ENCODE measurements at places on chromosomes 4 and X. TPM values are rescaled to one million over a fixed set of nuclear protein-coding genes. Genes with fewer than 3 reads are reported as not detected.

The JCHAIN gene
- not detected for polyA plus RNA-seq

The EPHA5 gene
- 3.6 TPM for polyA plus RNA-seq

The KCTD8 gene
- polyA plus RNA-seq, result 1.2 TPM

The PROM1 gene
- polyA plus RNA-seq, result 2.3 TPM

The KDR gene
- polyA plus RNA-seq, result not detected

The USP26 gene
- not detected for polyA plus RNA-seq

The GUF1 gene
- polyA plus RNA-seq, result 15.5 TPM

The SLC2A9 gene
- polyA plus RNA-seq, result not detected

The GPR82 gene
- polyA plus RNA-seq, result not detected

The KLHL15 gene
- polyA plus RNA-seq, result 11.2 TPM

The HDX gene
- 2.1 TPM for polyA plus RNA-seq

The MRFAP1L1 gene
- 421 TPM for polyA plus RNA-seq

The CYP4V2 gene
- 5.8 TPM for polyA plus RNA-seq

The MAGEB18 gene
- not detected for polyA plus RNA-seq

The CENPVL1 gene
- polyA plus RNA-seq, result 3.2 TPM

The MAOB gene
- not detected for polyA plus RNA-seq

The MAGEA11 gene
- polyA plus RNA-seq, result not detected

The DDX53 gene
- polyA plus RNA-seq, result not detected

The S100P gene
- not detected for polyA plus RNA-seq

The FAM149A gene
- 12.2 TPM for polyA plus RNA-seq

The FSTL5 gene
- polyA plus RNA-seq, result 6.8 TPM

The SUPT20HL2 gene
- polyA plus RNA-seq, result not detected

The GPR50 gene
- not detected for polyA plus RNA-seq

The C4orf51 gene
- polyA plus RNA-seq, result not detected

The WDR17 gene
- 59.1 TPM for polyA plus RNA-seq

The IGBP1 gene
- 94.1 TPM for polyA plus RNA-seq

The YY2 gene
- 2.4 TPM for polyA plus RNA-seq

The RIPPLY1 gene
- polyA plus RNA-seq, result not detected

The CTAG1B gene
- not detected for polyA plus RNA-seq

The HDAC8 gene
- polyA plus RNA-seq, result 54.0 TPM

The TBC1D25 gene
- 4.5 TPM for polyA plus RNA-seq

The CXorf51B gene
- polyA plus RNA-seq, result not detected

The CT47C1 gene
- not detected for polyA plus RNA-seq

The NUDT10 gene
- polyA plus RNA-seq, result 70.5 TPM

The ABCD1 gene
- 3.2 TPM for polyA plus RNA-seq

The SEC31A gene
- polyA plus RNA-seq, result 74.0 TPM

The RAB40A gene
- polyA plus RNA-seq, result 1.9 TPM

The FTHL17 gene
- not detected for polyA plus RNA-seq

The L1CAM gene
- polyA plus RNA-seq, result 88.0 TPM

The CLOCK gene
- polyA plus RNA-seq, result 13.0 TPM

The PRKG2 gene
- 0.16 TPM for polyA plus RNA-seq

The PFKFB1 gene
- 0.51 TPM for polyA plus RNA-seq

The GLRA2 gene
- polyA plus RNA-seq, result 18.6 TPM

The SSX2B gene
- polyA plus RNA-seq, result not detected

The NAP1L5 gene
- polyA plus RNA-seq, result 53.1 TPM

The PDLIM5 gene
- polyA plus RNA-seq, result 2.7 TPM

The STK26 gene
- polyA plus RNA-seq, result 8.8 TPM

The TMPRSS11B gene
- not detected for polyA plus RNA-seq

The DMP1 gene
- polyA plus RNA-seq, result 0.48 TPM

The GABRG1 gene
- polyA plus RNA-seq, result 0.22 TPM

The CTAG2 gene
- polyA plus RNA-seq, result not detected

The ATP2B3 gene
- 4.4 TPM for polyA plus RNA-seq

The IL2 gene
- polyA plus RNA-seq, result not detected

The CACNA1F gene
- not detected for polyA plus RNA-seq

The ASMT gene
- polyA plus RNA-seq, result 1.8 TPM

The DGAT2L6 gene
- not detected for polyA plus RNA-seq
